ENCODE measurements at places on chromosomes 16 and 17.

DNA sequence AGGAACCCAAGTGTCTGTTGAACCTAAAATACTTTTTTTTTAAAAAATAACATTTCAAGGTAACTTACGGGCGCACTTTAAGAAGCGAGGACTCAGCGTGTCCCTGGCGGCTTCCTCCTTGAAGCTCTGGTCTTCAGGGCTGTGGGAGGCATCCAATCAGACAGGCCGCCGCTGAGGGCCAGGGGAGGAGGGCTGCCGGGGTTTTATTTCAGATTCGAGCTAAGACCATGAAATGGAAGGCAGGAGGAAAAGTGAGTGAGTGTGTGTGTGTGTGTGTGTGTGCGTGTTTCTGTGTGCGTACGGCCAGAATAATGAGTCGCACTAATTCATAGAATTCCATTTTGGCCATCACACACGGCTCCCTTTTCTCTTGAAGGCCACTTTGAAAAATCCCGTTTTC is 41.1 kb downstream of the C16orf78 start:
- no peak for DNase-seq

GRCh38 chr17:41553176-41553575 is 18.7 kb downstream of the KRT9 start:
- no peak for DNase-seq

DNA sequence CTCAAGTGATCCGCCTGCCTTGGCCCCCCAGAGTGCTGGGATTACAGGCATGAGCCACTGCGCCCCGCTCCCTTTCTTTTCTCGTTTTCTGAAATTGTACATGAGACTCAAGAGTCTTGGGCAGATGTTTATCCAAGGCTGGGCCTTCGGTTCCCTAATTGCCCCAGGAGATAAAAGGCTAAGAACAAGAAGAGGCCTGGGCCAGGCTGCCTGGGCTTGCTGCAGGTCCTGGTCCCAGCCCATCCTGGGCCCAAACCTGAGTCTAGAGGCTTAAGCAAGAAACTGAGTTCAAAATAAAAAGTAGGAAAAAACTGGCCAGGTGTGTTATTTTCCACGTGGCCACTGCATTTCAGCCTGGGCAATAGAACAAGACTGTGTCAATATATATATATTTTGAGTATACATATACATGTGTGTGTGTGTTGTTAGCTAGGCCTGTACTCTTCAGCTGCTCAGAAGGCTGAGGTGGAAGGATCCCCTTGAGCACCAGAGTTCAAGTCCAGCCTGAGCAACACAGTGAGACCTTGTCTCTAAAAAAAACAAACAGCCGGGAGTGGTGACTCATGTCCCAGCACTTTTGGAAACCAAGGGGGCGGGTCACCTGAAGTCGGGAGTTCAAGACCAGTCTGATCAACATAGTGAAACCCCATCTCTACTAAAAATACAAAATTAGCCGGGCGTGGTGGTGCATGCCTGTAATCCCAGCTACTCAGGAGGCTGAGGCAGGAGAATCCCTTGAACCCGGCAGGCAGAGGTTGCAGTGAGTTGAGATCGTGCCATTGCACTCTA is 6.8 kb upstream of the CLUH start:
- DNase-seq, result no peak

GRCh38 chr16:80656711-80657150 is 115.9 kb downstream of the DYNLRB2 start:
- peak; percentile 38 for DNase-seq

GRCh38 chr16:2038382-2039231 is 9.0 kb downstream of the NTHL1 start:
- no peak for DNase-seq

GRCh38 chr16:13427943-13428342 is 492.0 kb upstream of the ERCC4 start:
- DNase-seq, result no peak

- peak; percentile 76 for DNase-seq
Observed at GRCh38 chr17:72560303-72561247, 439.8 kb downstream of the SOX9 start.
